ENCODE measurements at places on chromosomes 1 and 21. TPM values are rescaled to one million over a fixed set of nuclear protein-coding genes. Genes with fewer than 3 reads are reported as not detected.

The CFHR5 gene
- not detected for total RNA-seq

DNA sequence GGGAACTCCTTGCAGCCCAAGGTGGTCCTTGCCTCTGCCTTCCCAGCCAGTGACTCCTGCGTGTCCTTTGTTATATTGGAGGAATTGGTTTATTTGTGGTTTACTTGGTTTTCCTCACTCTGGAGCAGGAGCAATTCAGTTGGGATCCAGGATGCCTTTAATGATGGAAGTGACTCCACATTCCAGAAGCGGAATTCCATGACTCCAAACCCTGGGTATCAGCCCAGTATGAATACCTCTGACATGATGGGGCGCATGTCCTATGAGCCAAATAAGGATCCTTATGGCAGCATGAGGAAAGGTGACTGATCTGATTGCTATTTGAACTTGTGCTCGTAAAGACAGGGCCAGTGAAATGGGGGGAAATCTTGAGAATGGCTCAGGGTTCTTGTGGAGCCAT is 15.1 kb upstream of the PIGV start:
- DNase-seq = no peak

DNA sequence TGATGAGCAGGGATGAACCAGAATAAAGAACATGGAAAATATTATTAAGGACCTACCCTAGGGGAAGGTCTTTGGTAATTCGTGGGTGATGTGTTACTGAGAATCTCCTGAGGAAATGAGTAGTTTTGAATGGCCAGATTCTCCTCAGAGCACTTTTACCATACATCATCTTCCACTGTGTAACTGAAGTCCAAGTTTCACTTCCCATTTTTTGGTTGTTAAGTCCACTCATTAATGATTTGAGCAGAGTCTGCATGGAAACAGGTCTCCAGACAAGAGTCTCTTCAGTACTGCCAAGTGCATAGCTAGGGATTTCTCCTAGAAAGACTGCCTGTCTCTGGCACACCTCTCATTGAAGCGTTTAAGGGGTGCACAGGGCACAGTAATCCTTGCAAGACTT is 48.7 kb upstream of the PCP4 start:
- DNase-seq = no peak

- no peak for DNase-seq
Observed at GRCh38 chr21:42317341-42317741, 2.1 kb upstream of the TFF3 start.

- DNase-seq = no peak
Observed at GRCh38 chr1:110163591-110163990, 13.3 kb downstream of the SLC6A17 start.
